ENCODE measurements at places on chromosomes 4 and X. TPM values are rescaled to one million over a fixed set of nuclear protein-coding genes. Genes with fewer than 3 reads are reported as not detected.

UNC5C gene
- 0.01 TPM for total RNA-seq

BEX4 gene
- total RNA-seq: 2.4 TPM

SLC2A9 gene
- total RNA-seq: 0.83 TPM

EOLA1 gene
- 21.0 TPM for total RNA-seq

GYG2 gene
- 3.7 TPM for total RNA-seq

POF1B gene
- 2.7 TPM for total RNA-seq

AADAT gene
- total RNA-seq: 9.3 TPM

IL2RG gene
- total RNA-seq: not detected

ABHD18 gene
- total RNA-seq: 2.8 TPM

UTP14A gene
- total RNA-seq: 42.8 TPM

PABPC5 gene
- not detected for total RNA-seq

GCNA gene
- 1.7 TPM for total RNA-seq

CCDC110 gene
- 0.34 TPM for total RNA-seq

ABLIM2 gene
- total RNA-seq: 4.4 TPM

UGT2B17 gene
- not detected for total RNA-seq

ADH1A gene
- total RNA-seq: not detected

SPIN2B gene
- 8.1 TPM for total RNA-seq

Data from A549 treated with Mapracorat at 1 μM for 4 hours (cell line).